NCI-H345 (cell line): ENCODE measurements at places on chromosomes 5 and 9.

DNA sequence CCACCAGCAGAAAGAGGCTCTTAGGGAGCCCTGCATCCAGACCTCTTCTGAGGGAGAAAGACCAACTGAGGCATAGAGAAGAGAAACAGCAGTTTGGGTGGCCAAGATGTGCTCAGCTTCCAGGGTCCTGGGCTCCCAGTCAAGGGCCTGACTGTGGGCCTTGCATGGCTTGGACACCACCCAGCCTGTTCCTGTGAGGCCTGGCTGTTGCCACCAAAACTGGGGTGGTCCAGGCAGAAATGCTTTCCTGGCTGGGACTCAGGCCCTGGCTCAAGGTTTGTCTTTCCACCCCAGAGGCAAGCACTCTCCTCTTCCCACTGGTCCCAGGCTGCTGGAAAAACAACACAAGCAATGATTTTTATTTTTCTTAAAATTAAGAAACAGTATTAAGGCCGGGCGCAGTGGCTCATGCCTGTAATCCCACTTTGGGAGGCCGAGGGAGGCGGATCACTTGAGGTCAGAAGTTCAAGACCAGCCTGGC lies 13.3 kb downstream of the MYOZ3 start:
- DNase-seq = no peak

- DNase-seq = no peak
Observed at GRCh38 chr9:125648294-125648693, 58.7 kb downstream of the MAPKAP1 start.

DNA sequence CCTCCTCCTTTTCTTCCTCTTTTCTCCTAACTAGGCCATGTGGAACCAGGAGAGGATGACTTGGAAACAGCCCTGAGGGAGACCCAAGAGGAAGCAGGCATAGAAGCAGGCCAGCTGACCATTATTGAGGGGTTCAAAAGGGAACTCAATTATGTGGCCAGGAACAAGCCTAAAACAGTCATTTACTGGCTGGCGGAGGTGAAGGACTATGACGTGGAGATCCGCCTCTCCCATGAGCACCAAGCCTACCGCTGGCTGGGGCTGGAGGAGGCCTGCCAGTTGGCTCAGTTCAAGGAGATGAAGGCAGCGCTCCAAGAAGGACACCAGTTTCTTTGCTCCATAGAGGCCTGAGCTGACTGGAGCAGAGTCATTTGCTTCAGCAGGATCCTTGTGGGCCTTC lies 13.7 kb downstream of the NUDT2 start:
- no peak for DNase-seq

DNA sequence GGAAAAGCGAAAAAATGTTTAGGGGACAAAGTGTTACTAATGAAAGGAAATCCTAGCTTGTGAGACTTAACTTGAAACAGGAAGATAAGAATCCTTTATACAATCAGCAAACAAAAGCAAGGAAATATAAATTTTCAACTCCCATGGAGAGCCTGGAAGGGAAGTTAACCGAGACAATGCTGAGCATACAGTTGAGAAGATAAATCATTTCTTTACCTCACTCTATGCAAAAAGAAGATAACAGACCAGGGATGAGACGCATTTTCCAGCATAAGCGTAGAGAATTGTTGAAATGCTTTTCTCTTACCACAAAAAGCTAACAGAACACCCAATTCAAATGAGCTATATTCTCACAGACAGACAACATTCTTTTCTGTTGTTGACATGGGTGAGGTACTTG lies 309.6 kb downstream of the CWC27 start:
- DNase-seq = no peak

DNA sequence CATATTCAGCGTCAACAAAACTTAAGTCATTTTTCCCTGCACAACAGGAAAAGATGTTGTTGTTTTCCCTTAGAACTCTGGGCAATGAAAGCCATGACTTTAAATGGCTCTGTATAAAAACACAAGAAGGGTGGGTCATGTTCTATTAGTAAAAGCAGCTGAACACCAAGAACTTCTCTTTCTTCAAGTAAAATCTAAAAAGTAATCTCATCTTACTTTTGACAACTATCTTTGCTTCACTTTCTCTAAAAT lies 9.1 kb downstream of the PFDN1 start:
- DNase-seq = no peak

- DNase-seq = no peak
Observed at GRCh38 chr5:38453506-38453905, 102.9 kb downstream of the LIFR start.

DNA sequence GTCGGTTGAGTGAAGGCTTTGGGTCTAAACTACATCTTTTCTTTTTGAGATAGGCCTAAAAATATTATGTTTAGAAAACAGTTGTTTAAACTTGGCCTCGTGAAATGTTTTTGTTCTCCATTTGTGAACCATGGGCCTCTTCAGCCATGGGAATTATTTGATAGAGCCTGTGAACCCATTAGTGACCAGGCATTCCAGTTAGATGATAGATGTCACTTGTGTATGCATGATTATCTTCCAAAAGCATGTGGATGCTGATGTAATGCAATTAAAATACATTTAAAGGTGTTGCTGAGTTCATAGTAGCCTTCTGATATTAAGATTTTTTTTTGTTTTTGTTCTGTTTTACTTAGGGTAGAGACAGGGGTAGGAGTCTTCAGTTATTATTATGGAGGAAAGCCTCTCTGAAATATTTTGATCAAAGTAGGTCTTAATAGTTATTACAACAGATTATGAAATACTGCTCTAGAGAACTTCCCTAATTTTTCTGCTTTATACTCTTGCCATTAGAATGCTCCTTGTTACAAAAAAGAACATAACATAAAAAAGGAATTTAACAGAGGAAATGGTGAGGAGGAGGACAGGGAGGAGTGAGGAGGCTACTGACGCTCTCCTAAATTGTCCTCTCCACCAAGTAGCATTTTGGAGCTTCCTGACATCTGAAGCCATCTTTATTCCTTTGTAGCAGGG lies 32.9 kb downstream of the CPEB4 start:
- DNase-seq = no peak

DNA sequence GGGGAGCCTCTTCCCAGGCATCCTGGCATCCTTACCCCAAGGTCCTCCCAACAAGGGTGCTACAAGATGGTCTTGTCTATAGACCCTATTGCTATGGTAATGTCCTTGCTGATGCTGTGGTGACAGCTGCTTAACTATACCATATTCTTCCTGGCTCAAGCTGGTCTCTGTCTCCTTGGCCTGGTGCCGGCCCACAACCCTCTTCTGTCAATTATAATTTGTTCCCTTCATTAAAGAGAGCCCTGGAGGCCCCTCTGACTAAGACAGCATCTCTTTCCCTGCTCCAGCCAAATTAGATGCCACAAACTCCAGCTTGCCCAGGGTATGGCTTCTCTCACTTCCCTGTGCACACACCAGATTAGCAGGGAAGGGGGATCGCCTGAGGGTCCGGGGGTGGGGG lies 86.7 kb downstream of the PSD2 start:
- no peak for DNase-seq

- DNase-seq = no peak
Observed at GRCh38 chr9:114303571-114303970, 19.3 kb upstream of the ORM1 start.

- DNase-seq = no peak
Observed at GRCh38 chr5:53827211-53827651, 266.8 kb downstream of the NDUFS4 start.
